ENCODE measurements at places on chromosomes 12 and 14.
A peak's percentile ranks its signal among the peaks of the same experiment; 100 is the strongest.

GRCh38 chr12:47378907-47379306 is 299.1 kb upstream of the AMIGO2 start:
- no peak for DNase-seq

DNA sequence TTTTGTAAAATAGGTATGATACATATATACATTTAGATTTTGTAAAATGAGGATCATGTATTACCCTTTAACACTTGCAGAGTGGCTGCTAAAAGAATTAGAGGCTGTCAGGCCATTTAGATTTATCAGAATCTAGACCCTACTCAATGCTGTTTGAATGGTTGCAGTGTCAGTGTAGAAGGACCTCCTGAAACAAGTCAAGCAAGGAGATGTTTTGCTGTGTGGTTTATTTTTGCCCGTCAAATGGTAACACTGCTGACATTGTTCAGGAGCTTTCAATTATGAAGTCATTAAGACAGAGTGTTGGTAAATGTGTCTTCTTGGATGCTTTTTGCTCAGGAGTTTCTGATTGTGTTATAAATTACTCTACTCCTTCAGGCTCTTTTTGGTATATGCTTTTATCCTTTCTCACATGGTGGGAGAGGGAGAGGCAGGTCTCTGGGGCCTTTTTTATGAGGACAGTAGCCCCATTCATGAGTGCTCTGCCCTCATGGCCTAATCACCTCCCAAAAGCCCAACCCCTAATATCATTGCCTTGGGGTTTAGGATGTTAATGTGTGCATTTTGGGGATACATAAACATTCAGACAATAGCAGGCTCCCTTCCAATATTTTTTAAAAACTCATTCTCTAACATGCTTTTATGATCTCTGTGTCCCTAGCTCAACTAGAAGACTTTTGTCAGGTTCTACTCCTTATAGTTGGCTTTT is 16.5 kb downstream of the EID3 start:
- DNase-seq: no peak

GRCh38 chr14:76271041-76271755 is 104.7 kb upstream of the ESRRB start:
- DNase-seq: no peak

- no peak for DNase-seq
These were observed 42.4 kb upstream of the CLMN start for GRCh38 chr14:95362138-95362494.

GRCh38 chr14:65847075-65847847 is 434.7 kb downstream of the FUT8 start:
- DNase-seq: no peak

- no peak for DNase-seq
These were observed 6.3 kb downstream of the FBXL14 start for GRCh38 chr12:1587927-1588574.

DNA sequence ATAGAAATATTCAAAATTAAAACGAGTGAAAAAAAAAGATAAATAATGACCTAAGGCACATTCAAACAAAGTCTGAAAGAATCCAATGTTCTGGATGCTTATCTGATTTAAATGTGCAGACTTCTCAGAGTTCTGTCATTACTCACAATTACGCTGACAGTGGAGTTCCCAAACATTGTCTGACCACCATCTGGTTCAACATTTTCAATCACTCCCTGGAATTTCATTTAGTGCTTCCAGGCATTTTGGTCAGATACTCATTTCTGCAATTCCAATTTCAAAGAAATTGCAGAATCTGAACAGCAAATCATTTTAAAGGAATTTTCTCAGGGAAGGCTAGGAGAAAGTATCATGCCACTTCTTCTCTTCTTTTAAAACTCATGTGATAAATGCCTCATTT is 398.2 kb upstream of the PDE3A start:
- no peak for DNase-seq

DNA sequence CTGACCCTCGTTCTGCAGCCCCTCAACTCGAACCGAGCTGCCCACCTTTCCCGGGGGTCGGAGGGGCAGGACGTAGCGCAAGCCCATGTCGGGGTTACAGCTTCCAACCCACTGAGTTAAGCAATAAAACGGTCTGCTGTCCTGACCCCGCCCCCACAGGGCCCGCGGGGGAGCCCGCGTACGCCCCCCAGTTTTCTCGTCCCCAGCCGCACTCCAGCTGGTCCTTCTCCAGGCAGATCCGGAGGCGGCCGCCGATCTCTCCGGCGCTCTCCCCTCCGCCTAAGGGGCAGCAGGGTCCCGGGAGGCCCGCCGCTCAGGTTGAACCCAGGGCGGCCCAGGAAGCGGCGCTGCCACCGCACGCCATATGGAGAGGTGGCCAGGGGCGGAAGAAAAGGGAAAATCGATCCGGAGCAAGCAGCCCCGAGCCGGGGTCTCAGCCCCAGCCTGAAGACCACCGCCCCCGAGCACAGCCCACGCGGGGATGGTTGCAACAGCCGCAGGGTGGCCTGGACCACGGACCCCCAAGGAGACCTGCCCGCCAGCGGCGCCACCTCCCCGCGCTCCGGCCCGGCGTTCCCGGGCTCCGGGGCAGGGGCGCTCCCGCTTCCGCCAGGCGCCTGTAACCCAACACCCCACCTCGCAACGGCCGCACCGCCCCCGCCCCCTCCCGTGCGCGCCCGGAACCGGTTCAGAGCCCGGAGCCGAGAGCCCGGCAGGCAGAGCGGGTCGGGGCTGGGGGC is 760 bp downstream of the ACTN1 start:
- DNase-seq: no peak

DNA sequence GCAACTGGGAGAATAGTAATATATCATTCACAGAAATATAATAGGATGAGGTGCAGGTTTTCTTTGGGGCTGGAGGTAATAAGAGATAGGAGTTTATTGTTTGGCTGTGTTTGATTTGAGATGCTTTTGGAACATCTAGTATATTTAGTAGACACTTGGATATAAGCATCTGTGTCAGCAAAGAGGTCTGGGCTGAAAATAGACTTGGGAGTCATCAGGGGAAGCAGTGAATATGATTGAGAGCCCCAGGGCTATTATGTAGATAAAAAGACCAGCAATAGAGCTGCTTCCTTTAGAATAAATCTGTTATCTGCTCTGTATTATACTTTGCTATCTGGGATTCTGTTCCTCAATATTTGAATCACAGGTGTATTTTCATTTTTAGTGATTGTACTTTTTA is 36.6 kb downstream of the SPATA7 start:
- DNase-seq: no peak

- no peak for DNase-seq
These were observed 269.1 kb downstream of the VRK1 start for GRCh38 chr14:97066068-97066899.

- DNase-seq: no peak
These were observed 39.4 kb downstream of the STAB2 start for GRCh38 chr12:103626498-103626897.

GRCh38 chr12:79331870-79332269 is 358.9 kb downstream of the PAWR start:
- DNase-seq: no peak

GRCh38 chr12:3445119-3445978 is 45.7 kb upstream of the PRMT8 start:
- DNase-seq: no peak

DNA sequence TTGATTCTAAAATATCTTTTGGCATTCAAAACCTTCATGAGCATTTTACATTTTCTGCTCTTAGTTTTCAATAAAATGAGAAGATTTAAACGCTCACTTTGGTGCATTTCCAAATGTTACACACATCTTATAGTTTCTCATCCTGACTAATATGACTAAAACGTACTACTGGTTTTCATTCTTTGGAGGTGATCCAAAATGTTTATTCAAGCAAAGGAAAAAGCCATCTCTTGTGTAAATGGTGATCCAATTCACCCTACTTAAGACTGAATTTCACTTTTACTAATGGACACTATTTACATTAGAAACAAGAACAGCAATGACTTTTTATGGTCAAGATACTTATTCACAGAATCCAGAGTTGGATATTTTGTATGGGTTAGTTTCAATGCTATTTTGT is 86.6 kb downstream of the KITLG start:
- no peak for DNase-seq

DNA sequence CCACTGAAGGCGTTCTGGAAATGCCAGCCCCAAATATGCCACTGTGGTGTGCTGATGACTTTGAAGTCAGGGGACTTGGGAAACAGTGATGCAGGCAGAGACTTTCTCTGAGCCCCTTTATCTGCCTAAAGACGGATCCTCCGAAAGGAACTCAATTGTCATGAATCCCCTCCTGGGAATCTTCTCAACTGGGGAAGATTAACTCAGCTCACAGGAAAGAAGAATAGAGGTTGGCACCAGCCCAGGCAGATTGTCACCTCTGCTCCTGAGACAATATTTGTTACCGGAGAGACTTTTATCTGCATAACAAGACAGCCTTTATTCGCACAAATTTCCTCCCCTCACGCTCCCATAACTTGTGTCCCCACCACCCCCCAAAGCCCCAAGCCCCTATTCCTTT is 414.4 kb downstream of the FUT8 start:
- no peak for DNase-seq

GRCh38 chr12:107735763-107736162 is 25.2 kb downstream of the PRDM4 start:
- DNase-seq: no peak

- no peak for DNase-seq
These were observed 114.2 kb upstream of the SINHCAF start for GRCh38 chr12:31440134-31440533.

DNA sequence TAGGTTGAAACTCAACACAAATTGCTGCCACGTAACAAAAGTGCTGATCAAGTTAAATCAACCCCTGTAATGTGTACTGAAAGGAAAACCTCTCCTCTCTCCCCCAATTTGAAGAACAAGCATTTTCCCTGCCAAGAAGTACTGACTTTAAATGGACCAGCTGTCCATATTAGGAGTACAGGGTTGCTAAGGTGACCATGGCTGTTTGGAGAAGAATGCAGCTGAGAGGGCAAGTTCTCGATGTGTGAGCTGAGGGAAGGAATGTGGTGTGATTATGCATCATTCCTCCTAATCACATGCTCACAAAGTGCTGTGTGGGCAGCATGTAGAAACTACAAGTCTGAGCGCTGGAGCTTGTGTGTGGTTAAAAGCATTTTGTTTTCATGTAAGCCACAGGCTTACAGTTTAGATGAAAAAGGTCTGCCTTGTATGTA is 50.9 kb upstream of the CCT2 start:
- peak; percentile 77 for DNase-seq

DNA sequence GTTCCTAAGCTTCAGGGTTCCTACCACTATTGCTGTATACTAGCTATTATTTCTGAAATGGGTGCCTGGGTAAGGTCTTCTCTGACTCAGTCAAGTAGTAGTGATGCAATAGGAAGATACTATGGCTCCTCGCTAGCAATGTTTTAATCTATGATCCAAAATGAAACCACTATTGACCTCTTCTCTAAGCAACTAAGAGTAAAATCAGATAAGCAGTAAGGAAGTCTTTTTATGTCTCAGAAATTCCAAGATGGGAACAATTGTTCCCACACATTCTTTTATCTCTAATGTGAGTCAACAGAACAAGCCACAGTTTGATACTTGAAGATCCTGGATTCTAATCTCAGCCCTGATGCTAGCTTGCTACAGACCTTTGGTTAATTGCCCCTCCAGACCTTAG is 45.1 kb downstream of the AREL1 start:
- DNase-seq: no peak

GRCh38 chr12:90585640-90586304 is 369.2 kb downstream of the CCER1 start:
- DNase-seq: no peak

- DNase-seq: no peak
These were observed 8.9 kb downstream of the C2CD5 start for GRCh38 chr12:22535478-22535877.

DNA sequence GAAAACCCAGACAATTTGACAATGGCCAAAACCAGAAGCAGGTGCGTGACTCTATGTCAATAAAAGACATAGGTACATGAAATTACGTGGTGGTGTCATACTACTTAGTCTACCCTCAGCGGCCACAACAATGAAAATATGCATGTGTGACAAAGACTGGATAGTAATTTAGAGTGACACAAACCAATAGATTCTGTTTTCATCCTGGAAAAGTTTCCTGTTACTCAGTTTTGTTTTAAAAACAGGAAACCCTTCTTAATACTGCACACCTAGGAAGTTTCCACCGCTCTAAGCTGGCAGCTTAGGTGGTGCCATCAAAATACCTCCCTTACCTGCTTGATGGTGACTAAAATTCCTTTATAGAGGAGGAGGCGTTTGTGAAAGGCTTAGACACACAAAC is 15.1 kb downstream of the POU6F1 start:
- DNase-seq: no peak

DNA sequence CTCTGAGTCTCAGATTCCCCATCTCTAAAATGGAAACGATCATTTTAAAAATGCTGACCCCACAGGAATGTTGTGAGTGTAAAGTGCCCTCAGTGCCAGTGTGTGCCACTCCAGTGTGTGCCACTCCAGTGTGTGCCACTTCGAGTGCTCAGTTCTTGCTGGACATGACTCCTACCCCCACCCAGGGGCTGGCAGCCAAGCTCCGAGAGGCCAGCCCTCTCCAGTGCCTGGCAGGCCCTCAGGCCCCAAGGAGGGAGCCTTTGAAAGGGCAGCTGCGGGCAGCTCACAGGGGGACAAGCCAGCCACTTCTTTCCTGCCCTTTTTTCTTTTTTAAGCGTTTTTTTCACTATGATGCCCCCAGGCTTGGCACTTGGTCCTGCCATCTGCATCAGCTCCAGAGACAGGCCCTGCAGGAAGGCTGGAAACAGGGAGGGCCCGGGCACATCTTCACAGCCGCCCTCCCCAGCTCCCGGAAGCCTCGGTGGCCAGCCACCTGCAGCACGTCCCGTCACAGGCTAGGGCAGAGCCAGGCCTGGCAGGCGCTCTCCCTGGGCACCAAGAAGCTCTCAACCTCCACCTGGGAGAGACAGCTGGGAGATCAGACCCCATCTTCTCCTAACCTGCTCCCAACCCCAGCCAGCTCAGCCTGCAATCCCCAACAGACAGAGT is 29.8 kb downstream of the NCOR2 start:
- no peak for DNase-seq

- no peak for DNase-seq
These were observed 73.2 kb downstream of the MYRFL start for GRCh38 chr12:69898236-69898635.

- no peak for DNase-seq
These were observed 55.5 kb upstream of the DAAM1 start for GRCh38 chr14:59132796-59133494.

DNA sequence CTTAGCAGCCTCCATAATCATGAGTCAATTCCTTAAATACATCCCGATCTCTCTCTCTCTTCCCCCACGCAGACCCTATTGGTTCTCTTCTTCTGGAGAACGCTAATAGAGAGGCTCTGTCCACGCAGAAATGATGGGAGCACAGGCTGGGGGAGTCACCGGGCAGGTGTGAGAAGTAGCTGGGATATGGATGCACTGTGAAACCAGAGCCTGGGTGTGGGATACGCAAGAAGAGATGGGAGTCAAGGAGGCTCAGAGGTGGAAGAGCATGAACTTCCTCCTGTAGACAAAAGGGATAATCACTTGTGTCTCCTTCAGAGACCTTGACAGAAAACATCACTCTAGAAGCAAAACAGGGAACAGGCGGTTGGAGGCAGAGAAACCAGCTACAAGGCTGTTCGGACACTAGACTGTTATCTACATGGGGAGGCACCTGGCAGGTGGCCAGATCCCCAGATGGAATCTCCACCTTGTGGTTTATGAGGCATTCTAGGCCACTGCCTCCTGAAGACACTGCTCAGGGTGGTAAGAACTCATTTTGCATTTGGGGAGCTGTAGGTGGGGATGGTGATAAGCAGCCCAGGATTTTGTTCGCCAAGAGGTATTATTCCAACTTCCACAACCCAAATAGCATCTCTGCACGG is 7.2 kb upstream of the SELPLG start:
- no peak for DNase-seq
